ENCODE measurements at places on chromosomes 13 and 19. TPM values are rescaled to one million over a fixed set of nuclear protein-coding genes. Genes with fewer than 3 reads are reported as not detected.

DNA sequence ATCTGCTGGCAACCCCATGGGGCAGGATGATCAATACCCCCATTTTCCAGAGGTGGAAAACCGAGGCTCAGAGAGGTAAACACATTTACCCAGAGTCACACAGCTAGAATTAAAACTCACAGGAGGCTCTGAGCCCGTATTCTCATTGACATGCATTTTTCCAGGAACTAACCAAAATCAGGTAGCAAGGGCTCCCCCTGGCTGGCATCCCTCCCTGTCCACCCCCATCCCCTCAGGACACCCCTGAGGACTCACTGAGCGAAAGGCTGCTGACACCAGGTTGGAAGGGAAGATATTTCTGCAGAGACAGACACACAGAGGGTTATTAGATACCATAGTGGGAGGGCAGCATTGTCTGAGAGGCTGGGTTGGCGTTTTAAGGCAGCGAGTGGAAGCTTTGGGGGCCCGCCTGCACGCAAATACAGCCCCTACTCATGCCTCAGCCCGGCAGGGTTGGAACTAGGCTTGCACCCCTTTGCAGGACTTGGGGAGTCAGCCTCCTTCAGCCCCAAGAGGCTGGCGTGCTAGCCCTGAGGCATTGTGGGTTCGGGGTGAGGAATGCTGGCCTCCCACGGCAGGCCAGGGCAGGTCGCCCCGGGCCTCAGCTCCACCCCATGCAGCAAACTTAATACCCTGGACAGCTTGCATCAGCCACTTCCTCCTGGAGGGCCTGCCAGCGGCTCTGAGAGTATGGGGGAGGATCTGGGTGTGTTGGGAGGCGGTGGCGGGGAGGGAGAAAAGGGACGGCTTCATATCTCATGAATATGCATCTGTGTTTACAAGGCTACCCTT, 3.9 kb downstream of the SLC1A5 start:
- DNase-seq = peak; percentile 46

DNA sequence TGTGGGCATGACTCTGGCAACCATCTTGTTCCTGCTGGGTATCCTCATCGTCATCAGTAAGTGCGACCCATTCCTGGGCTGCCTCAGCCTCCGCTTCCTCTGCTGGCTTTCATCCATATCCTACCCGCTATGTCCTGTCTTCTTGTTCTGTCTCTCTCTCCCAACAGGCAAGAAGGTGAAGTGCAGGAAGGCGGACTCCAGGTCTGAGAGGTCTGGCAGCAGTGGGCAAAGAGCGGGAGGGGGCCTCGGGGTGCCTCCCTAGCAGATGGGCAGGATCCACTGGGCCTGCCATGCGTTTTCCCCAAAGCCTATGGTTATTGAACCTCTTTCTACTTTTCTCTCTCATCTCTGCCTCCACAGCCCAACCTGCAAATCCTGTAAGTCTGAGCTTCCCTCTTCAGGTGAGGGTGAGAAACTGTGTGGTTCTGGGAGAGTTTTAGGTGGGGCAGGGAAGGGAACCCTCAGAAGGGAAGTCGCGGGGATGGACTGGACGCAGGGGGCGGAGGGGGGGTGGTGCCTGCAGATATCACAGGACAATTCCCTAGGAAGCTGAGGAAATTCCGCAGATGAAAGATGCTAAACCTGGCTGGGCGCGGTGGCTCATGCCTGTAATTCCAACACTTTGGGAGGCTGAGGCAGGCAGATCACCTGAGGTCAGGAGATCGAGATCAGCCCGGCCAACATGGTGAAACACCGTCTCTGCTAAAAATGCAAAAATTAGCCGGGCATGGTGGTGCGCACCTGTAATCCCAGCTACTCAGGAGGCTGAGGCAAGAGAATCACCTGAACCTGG, 3.1 kb upstream of the FXYD5 start:
- DNase-seq = no peak

GRCh38 chr13:25266706-25267105, 20.6 kb downstream of the MTMR6 start:
- DNase-seq = no peak

Gene FBN3
- total RNA-seq = not detected

- DNase-seq = no peak
Observed at GRCh38 chr19:33152176-33152575, 20.3 kb downstream of the WDR88 start.

DNA sequence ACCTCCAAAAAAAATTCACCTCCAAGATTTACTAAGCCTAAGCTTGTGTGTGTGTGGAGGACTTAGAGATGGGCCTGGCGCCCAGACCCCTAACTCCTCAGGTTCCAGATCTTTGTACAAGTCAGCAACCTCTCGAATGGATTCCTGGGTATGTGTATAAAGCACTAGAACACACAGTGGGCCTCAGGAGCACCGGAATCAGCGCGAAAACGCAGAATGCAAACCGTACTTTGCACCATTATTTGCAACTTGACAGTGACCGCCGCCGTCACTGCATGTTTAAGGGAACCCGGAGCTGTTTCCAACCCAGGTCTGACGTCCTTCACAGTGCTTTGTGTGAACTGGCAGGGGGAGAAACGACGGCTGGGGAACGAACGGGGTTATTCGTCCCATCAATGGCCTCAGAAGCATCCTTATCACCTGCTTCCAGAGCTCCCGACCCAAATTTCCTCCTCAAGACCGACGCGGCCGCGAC, 688 bp downstream of the ZNF606 start:
- no peak for DNase-seq
